Mammary microvascular endothelial cell (primary cell): ENCODE measurements at places on chromosomes 1 and 21. TPM values are rescaled to one million over a fixed set of nuclear protein-coding genes. Genes with fewer than 3 reads are reported as not detected.

Gene AKIRIN1
- total RNA-seq = 31.0 and 31.4 TPM in 2 replicates

Gene GUCA2A
- not detected in 2 replicates for total RNA-seq

Gene YOD1
- 4.2 and 5.3 TPM in 2 replicates for total RNA-seq

Gene MIER1
- total RNA-seq = 20.2 and 20.3 TPM in 2 replicates

Gene CD48
- total RNA-seq = not detected in 2 replicates

Gene MAP10
- 1.9 TPM in 2 replicates for total RNA-seq

Gene VWA5B1
- total RNA-seq = not detected in 2 replicates

Gene S1PR1
- 210 and 241 TPM in 2 replicates for total RNA-seq
